Stimulated activated CD8-positive, alpha-beta memory T cell treated with anti-CD3 and anti-CD28 coated beads, Interleukin-2, amount 100 ng/mL, for 1 hour (primary cell): ENCODE measurements at places on chromosomes 4 and X.

DNA sequence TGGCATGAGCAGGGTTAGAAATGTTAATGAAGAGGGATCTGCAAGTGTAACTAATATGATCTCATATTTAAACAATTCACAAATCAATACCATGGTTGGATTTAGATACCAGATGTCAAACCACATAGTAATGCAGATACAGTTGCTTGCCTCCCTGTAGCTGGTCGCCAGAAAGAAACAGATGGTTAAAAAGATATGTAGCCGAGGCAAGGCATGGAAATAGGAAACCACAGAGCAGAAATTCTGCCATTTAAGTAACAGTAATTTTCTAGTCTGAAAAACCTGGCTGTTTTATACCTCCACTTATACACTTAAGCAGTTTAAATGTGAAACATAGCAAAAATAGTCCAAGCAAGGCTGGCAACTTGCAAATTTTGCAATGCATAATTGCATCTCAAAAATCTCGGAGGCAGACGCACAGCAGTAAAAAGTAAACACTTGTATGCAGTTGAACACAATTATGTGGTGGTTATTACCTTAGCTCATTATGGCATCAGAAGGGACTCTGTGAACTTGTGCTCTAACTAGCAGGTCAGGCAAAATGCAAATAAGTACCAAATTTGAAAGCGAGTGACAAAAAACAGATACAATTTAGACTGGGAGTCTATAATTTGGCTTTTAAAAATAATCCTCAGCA lies 126.8 kb downstream of the NAA11 start:
- no peak for DNase-seq

DNA sequence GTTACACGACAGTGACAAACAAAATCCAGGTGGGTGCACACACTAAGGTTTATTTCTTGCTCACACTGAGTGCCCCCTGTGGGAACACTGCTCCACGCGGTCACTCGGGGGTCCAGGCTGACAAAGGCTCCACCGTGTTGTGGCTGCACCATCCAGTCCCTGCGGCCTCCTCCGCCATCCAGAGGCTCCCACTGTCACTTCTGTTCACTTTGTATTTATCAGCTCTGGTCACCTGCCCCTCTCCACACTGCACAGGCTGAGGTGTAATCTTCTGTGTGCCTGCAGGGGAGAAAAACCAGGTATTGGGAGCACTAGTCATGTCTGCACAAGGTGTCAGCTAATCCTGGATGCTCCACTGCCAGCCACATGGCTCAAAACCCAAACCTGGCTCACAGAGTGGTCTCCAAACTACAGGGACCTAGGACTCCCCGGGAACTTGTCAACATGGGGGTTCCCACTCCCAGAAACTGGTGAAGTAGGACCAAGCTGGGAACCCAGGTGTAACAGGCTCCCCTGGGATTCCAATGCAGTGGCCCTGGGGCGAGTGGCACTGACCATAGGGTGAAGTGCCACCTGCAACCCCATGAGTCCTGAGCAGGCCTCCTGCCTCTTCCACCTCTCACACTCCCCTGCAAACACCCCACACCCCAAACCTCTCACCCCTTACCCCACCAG lies 25.5 kb downstream of the HMX1 start:
- no peak for DNase-seq

DNA sequence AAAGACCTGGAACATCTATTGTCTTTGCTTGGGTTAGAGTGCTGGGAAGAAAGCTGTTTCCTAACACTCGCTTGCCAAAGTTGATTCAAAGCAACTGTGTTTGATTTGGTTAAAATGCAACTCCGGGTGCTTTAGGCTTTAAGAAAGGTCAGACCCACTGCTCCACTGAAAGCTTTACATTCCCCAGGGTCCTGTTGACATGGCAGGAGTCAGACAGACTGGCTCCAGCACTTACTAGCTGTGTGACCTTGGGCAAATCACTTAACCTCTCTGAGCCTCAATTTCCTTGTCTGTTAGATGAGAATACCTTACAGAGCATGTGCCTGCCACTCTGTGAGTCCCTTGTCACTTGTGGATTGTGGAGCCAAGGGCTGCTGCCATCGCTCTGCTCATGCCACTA lies 39.0 kb downstream of the DGKK start:
- no peak for DNase-seq

DNA sequence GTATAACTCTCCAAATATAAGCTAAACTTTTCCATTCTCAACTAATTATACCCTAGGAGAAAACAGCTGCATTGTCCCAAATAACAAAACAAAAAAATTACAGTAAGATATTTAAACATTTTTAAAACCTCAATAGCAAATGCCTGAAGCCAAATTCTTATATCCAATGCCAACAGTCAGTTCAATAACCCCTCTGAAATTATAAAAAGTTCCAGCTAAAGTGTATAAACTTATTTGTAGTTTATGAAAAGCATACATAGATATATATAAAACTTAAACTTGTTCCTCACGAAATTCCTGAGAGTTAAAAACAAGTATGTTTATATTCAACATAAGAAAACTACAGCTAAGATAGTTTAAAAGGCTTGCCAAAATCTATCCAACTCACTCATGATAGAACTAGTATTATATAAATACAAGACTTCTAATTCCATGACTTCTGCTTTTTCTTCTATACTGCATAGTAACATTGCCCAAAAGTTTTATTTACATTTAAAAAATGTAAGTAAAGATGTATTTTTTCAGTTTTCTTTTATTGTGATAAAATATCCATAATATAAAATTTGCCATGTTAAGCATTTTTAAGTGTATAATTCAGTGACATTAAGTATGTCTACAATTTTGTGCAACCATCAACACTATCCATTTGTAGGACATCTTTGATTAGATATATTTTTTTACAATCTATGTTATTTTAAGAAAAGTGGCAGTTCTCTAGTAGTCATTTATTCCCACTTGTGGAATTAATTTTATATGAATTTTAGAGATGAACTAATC lies 72.8 kb downstream of the PPA2 start:
- DNase-seq: no peak

DNA sequence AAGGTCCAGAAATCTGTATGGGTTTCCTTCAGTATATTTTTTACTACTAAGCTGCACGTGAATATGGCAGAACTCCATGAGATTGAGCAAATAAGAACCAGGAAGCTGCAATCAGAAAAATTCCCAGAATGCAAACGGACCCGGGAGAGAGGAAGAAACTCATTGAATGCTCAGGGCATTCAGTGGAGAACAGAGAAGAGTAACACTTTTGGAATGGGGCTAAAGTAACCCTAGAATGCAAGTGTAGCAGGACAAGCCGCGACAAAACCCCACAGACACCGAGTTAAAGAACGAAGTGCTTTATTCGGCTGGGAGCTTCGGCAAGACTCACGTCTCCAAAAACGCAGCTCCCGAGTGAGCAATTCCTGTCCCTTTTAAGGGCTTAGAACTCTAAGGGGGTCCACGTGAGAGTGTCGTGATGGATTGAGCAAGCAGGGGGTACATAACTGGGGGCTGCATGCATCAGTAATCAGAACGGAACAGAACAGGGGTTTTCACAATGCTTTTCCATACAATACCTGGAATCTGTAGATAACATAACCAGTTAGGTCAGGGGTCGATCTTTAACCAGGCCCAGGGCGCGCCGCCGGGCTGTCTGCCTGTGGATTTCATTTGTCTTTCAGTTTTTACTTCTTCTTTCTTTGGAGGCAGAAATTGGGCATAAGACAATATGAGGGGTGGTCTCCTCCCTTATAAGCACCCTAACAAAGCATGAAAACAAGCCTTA lies 56.4 kb downstream of the RAB28 start:
- DNase-seq: no peak

DNA sequence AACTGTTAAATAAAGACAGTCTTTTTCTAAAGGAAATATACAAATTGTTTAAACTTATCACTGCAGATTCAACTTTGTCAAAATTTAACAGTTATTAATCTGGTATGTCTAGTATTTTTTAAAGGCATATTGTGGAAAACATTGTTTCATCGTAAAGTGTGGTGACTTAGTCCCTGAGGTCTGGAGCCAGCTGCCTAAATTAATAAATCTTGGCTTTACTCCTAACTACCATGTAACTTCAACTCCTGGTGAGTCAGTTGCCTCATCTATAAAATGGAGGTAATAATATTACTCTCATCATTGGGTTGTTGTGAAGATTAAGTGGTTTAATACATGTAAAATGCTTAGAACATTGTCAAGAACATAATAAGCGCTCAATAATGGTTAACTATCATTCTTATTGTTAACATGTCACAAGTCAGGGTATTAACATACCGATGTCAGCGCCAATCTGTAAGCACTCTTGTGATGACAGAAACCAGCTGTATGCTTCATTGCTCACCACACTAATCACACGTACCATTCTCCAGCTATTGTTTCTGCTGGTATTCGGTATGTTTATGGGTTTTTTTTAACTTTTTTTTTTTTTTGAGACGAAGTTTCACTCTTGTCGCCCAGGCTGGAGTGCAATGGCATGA lies 14.1 kb upstream of the SMIM43 start:
- DNase-seq: no peak

- DNase-seq: no peak
Observed at GRCh38 chr4:7559741-7560395, 125.1 kb upstream of the PSAPL1 start.

GRCh38 chr4:178811356-178811755 lies 1369.1 kb upstream of the AGA start:
- no peak for DNase-seq

DNA sequence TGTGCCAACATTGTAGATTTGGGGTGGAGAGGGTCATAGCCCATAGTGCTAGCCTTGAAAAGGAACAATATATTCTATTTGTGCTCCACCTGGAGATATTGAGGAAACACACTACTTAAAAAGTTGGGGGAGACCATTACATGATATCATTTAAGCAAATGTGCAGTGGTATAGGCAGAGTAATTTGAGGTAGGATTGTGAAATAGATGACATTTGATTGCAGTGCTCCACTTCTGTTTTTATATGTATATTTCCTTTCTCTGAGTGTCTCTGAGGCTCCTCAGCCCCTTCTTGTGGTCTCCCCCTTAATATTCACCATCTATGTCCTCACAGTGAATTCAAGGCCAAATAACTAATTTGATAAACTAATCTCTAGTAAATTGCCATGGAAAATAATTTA lies 85.6 kb upstream of the NMU start:
- no peak for DNase-seq

GRCh38 chrX:14673764-14674163 lies 144.4 kb downstream of the GLRA2 start:
- DNase-seq: no peak

- DNase-seq: no peak
Observed at GRCh38 chrX:15158736-15159406, 111.0 kb downstream of the ASB9 start.

DNA sequence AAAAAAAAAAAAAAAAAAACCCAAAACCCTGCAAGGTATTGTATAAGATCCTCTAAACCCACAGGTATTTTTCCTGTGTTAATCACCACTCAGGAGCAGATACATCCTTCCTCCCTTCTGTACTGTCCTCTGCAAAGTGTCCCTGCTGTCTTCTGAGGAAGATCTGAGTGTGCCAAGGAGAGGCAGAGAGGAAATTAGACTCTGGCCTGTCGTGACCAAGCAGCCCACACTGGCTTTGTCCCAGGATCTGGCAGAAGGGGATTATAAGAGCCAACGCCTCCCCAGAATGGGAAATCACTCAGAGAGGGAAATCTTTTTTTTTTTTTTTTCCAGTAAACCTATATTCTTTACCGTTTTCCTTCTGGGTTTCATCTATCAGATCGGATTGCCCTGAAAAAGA lies 39.6 kb downstream of the PTCHD1 start:
- no peak for DNase-seq

DNA sequence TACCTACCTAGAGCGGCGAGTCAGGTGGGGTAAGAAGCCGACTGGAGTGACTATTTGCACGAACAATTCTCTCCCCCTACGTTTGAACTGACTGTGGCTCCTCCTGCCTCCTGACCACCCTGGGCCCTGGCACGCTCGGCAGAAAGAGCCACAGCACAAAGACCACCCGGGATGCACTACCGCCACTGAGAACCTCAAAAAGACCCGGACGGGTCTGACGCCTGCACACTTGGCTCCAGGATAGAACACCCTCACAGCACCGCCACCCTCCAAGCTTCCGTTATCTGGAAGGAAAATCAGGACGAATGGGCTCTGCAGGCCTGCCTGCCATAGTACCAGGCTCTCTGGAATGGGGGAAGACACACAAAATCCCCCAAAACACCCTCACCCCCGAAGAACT lies 2.2 kb downstream of the LRPAP1 start:
- no peak for DNase-seq

- DNase-seq: no peak
Observed at GRCh38 chr4:78588894-78589545, 37.5 kb downstream of the ANXA3 start.

- no peak for DNase-seq
Observed at GRCh38 chr4:1767770-1768366, 25.2 kb upstream of the FGFR3 start.

DNA sequence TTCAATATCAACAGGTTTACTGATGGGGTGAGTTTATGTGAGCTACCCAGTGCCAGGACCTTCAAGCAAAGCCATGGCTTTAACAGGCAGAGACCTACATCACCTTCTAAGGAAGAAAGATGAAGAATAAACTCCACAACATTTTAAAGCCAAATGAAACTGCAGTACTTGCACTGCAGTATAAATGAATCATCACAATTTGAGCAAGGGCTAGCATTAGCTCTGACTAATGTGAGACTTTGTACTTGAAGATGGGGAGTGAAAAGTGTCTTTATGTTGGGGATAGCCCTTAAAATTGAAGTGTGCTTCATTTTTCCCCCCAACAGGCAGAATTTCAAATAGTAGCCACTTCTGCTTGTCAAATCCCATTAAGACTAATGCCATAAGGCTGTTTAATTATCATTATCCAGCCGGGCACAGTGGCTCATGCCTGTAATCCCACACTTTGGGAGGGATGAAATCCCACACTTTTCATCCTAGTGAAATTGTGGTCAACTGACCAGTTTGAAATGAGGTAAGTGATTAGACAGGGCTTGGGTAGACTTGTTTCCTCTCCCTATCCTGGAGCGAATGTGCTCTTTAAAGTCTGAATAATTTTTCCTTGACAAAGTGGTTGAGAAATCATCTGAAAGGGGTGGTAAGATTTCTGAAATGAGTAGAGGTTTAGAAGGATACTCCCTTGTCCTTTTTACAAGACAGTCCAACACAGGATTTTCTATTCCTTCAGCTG lies 27.2 kb upstream of the GPR34 start:
- no peak for DNase-seq

- DNase-seq: no peak
Observed at GRCh38 chr4:55866973-55867574, 13.6 kb downstream of the EXOC1 start.

DNA sequence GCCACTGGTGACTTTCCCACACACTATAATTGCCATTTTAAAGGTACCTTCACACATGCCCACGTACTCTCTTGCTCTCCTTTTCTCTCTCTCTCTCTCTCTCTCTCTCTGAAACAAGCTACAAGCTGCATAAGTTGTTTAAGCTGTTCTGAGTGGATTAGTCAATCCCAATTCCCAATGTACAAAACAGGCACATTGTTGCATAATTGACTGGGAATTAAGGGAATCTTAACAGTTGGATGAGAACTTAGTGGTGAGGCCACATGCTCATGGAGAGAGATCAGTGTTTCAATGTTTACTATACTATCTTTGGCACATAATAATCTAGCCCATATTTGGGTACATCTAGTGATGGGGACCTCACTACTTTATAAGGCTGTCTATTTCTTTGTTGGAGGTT lies 123.3 kb downstream of the ARHGEF9 start:
- DNase-seq: no peak

- no peak for DNase-seq
Observed at GRCh38 chr4:153065276-153065675, 129.2 kb downstream of the FHDC1 start.
